ENCODE measurements at places on chromosomes 11 and 22.

DNA sequence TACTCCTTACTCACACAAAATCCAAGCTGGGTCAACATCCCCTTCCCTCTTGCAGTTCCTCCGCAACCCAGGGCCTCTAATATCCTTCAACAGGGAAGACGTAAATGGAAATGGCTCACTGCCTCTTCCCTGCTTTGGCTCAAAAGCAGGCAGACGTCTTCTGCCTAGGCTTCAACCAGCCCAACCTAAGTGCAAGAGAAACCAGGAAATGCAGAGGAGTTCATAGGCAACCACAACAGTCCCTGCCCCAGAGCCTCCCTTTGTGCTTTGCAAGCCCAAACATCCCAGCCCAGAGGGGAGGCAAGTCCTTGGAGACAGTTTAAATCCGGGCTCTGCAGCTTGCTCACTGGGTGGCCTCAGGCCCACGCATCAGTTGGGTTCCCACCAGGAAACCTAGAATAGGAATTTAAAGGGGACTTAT lies 33.3 kb downstream of the CD6 start:
- peak; percentile 59 for DNase-seq

DNA sequence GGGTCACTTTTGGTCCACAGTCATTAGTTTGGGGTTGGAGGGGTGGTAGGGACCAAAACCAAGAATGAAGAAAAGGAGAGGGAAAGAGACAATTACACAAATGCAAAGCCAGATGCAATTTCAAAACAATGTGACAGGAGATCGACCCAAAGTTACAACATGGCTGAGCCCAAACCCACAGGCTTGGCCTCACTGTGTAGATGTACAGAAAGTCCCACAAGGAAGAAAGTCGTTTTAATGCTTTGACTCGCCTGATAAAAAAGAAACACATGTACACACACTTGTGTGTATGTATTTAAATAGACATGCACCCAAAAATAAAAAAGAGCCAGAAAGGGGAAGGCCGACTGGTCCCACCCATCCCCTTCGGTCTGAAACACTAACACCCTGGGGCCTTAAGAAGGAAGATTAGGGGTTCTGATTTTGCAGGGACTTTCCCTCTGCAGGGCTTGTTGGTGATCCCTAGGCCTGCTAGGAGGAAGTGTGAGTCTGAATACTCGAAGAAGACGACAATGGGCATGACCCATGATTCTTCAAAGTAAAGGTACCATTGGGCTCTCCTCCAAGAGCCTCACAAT lies 104.1 kb downstream of the ETS1 start:
- DNase-seq: no peak

DNA sequence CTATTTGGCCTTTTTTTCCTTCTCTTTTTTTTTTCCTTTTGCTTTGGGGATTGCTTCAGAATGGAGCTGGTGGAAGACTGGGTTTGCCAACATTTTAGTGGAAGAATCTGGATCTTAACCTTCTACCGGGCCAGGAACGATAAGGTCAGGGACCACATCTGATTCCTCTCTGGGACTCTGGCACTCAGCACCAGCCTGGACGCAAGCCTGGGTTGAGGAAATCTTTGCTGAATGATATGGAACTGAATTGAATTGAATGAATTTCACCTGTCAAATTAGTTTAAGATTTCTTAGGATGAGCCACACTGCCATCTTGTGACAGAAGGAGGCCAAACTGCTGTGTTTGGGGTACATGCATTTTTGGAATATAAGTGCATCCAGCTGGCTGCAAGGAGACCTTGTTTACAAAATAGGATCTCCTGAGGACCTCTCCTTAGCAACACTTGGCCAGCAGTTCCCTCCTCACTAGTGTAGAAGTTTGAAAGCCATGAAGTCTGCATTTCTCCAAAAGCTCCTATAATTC lies 30.4 kb downstream of the TPBGL start:
- no peak for DNase-seq

GRCh38 chr11:68340784-68341556 lies 28.6 kb downstream of the LRP5 start:
- no peak for DNase-seq

GRCh38 chr11:40924915-40925314 lies 534.5 kb downstream of the LRRC4C start:
- DNase-seq: no peak

GRCh38 chr11:102382384-102382783 lies 35.4 kb downstream of the BIRC2 start:
- no peak for DNase-seq

- no peak for DNase-seq
Measured at GRCh38 chr11:124669193-124669592, 4.3 kb downstream of the SIAE start.

GRCh38 chr11:107991868-107992414 lies 16.8 kb upstream of the CUL5 start:
- DNase-seq: no peak

- no peak for DNase-seq
Measured at GRCh38 chr11:116990811-116991210, 107.4 kb downstream of the SIK3 start.

DNA sequence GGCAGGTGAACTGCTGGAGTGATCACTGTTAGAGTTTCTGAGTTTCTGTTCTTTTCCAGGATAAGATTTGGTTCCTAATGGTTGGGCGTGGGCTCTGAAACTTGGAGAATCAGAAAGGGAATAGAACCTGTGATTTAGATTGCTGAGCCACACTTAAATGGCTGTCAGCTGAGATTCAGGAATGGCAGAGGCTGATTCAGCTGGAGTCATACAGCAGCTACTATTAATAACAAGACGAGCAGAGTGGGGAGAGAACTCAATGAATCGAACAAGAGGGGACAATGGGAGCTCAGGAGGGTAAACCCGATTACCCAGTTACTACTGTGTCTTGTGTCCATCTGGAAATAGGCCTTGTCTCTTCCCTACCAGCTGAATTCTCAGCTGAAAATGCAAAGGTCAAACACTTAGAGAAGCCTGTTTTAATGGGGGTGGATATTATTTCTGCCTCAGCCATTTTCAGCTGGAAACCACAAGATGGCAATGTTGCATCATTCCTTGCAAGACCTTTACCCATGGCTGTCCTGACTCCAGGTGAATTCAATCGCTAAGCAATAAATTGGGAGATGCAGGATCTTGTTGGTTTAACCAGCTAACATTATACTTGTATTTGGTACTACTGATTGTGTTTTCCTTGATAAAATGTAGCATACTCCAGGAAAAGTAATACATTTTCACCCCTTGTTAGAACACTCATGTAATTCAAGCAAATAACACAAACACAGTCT lies 104.5 kb upstream of the RAG2 start:
- peak; percentile 31 for DNase-seq

DNA sequence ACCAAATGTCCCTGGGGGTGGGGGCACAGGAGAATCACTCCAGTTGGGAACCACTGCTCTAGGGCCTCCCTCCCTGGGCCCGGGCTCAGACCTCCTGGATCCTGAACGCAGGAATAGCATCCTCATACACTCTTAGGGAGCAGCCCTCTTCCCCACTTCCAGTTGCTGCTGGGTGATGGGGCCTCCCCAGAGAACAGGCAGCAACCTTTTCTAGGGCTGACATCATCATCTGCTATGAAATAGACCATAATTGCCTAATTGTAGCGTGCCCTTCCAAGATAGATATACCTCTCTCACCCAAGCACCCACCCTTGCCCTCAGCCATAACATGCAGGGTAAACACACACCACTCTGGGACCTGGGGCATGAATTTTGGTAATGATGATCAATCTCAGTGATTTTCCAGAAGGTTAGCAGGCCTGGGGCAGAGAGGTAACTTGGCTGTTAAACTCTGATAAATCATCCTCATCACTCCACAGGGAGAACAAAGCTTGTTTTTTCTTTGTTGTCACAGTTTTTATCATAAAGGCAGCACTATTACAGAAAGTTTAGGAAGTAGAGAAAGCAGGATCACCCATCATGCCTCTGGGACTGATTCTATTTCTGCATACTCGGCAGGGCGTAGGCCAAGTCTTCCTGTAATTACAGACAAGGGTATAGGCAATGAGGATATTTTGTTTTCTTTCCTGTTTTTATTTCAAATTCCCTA lies 88.3 kb upstream of the PRDM11 start:
- DNase-seq: no peak

GRCh38 chr11:122103321-122103720 lies 12.7 kb downstream of the BLID start:
- no peak for DNase-seq

GRCh38 chr22:22378446-22379415 lies 129.8 kb downstream of the ZNF280B start:
- no peak for DNase-seq

- no peak for DNase-seq
Measured at GRCh38 chr11:47503227-47503626, 49.7 kb downstream of the CELF1 start.

- no peak for DNase-seq
Measured at GRCh38 chr11:73244589-73245240, 26.6 kb downstream of the P2RY2 start.

GRCh38 chr11:35275786-35276170 lies 136.8 kb downstream of the CD44 start:
- no peak for DNase-seq

DNA sequence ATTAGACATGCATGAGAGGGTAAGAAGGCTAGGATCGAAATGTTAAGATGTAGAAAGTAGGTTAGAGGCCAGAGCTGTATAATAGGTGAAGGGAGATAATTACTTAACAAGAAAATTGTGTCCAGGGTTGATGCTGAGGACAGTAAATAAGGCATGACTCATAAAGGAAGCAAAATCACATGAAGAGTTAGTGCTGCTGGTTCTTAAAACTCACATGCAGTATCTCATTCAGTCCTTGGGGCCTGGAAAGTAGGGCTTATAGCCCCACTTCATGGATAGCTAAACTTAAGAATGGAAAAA lies 130.2 kb downstream of the NCAM1 start:
- no peak for DNase-seq

GRCh38 chr11:59135648-59136461 lies 6.8 kb upstream of the FAM111A start:
- DNase-seq: peak; percentile 88

- DNase-seq: no peak
Measured at GRCh38 chr22:17265649-17266248, 46.5 kb upstream of the ADA2 start.

GRCh38 chr22:34902335-34902734 lies 163.6 kb upstream of the ISX start:
- no peak for DNase-seq

GRCh38 chr11:119376197-119376847 lies 5.2 kb downstream of the USP2 start:
- peak; percentile 81 for DNase-seq

GRCh38 chr11:72541257-72541974 lies 107.1 kb upstream of the CLPB start:
- DNase-seq: no peak

DNA sequence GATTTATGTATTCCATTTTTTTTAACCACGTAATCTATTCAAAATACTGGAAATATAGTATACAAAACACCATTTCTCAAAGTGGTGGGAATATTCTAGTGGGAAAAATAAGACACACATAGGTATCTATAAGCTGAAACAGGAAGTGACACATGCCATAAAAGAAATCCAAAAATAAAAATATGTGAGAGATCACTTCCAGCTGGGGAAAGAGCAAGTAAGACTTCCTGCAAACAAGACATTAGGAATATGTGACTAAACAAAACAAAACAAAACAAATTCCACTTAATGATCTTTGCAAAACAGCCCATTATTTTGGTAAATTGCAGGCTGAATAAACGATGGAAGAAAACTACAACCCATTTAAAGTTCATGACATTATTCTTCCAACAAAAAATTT lies 107.3 kb upstream of the CEP126 start:
- no peak for DNase-seq

DNA sequence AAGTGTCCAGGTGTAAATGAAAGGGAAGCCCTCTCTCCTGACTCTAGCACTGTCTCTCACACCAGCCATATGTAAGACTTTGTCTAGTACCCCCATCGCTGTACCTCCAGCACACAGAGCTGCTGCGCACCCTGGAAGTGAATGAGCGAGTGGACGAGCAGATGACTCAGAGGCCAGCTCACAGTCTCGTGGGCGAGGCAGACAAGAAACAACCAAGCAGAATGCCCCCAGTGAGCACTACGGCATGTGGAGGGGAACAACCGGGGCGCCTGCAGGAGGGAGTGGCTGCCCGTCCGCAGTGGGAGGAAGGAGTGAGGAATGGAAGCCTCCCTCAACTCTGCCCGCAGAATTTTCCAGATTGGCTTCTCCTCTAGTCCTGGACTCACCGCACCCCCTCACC lies 46.4 kb downstream of the MCM5 start:
- no peak for DNase-seq

GRCh38 chr11:45811571-45812290 lies 6.8 kb downstream of the SLC35C1 start:
- no peak for DNase-seq

GRCh38 chr11:32829157-32829679 lies 509 bp upstream of the PRRG4 start:
- DNase-seq: no peak

GRCh38 chr11:75543806-75544205 lies 18.1 kb upstream of the GDPD5 start:
- no peak for DNase-seq

GRCh38 chr11:8247312-8247711 lies 16.4 kb downstream of the LMO1 start:
- DNase-seq: peak; percentile 9

DNA sequence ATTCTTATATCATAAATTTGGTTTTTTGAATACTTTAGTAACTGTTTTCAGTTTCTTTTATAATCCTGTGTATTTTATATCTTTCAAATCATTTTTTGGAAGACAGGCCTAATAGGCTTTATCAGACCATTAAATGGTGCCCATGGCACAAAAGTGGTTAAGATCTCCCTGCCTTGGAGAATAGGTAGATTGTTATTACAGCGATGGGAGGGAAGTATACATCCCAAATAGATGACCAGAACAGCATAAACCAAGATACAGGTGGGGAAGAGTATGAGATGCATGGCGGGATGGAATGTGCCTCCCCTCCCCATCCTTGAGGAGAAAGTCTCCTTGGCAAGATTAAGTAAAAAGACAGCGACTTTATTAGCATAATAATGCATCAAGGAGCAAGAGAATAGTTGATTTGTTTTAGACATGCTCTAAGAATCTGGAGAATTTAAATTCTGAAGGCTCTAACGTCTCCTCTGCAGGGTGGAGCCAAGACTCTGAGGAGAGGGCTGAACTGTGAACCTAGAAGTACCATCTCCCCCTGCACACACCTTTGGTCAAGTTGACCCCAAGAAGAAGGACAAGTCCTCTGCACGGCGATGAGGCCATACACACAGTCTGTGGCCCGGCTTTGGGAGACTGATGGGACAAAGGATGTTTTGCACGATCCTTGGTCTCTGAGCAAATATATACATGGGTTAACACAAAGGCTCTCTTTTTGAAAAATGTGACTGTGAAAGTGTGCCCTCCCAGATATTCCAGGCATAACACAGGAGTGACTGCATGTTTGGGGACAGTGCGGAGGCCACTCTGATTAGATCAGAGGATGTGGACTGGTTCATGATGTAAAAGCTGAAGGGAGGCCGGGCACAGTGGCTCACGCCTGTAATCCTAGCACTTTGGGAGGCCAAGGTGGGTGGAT lies 61.1 kb upstream of the SLC35C1 start:
- no peak for DNase-seq

Measured in left hindlimb (tissue), 1 donor.